Left ventricle myocardium inferior (tissue), 1 donor: ENCODE measurements at places on chromosomes 6 and 20.

GRCh38 chr6:130190701-130191690 is 31.8 kb downstream of the SAMD3 start:
- no peak for DNase-seq

DNA sequence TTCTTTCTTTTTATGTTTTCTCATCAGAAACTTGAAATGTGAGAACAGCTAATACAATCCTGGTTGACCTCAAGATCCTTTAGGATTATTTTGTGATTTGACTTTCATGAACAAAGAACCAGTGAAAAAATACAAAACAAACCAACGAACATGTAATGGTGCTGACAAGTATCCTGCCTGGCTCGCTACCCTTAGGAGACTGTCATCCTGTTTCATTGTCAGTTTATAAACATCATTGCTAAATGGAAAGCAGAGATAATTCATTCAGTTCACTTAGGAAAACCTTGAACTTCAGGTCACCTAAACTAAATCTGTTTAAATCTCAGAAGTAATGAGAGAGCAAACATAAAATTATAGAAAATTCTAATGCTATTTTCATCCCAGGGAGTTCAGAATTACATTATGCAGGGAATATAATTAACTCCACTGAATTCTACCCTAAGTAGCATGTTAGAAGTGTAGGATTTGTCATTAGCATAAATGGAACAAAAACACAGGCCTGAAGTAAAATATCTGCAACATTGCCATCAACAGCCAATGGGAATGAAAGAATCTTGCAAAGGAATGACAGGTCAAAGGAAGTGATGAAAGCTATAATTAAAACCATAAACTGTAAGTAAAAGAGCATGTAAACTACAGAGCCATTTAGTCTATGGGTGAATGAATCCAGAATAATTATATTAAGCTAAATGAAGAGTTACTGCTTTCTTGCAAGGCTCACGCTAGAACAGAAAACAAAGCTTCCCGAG is 401.2 kb upstream of the MANEA start:
- DNase-seq, result no peak

- no peak for DNase-seq
These were observed 39.4 kb downstream of the TRAF3IP2 start for GRCh38 chr6:111566222-111566734.

DNA sequence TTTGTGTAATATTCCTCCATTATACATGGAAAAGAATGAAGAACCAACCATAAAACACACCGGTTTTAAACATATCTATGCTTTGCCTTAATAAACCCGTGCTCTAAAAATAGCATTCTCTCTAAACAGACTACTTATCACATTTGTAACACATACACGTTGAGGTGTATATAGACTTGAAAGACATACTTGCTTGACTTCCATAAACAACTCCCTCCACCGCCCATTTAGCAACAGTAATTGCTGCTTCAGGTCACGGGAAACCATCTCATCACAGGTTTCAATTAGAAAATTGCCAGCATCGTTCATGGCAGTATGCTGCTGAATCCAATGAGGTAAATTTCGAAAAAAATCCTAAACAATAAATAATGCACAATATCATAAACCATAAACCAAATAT is 174.0 kb downstream of the SYNE1 start:
- DNase-seq, result no peak

DNA sequence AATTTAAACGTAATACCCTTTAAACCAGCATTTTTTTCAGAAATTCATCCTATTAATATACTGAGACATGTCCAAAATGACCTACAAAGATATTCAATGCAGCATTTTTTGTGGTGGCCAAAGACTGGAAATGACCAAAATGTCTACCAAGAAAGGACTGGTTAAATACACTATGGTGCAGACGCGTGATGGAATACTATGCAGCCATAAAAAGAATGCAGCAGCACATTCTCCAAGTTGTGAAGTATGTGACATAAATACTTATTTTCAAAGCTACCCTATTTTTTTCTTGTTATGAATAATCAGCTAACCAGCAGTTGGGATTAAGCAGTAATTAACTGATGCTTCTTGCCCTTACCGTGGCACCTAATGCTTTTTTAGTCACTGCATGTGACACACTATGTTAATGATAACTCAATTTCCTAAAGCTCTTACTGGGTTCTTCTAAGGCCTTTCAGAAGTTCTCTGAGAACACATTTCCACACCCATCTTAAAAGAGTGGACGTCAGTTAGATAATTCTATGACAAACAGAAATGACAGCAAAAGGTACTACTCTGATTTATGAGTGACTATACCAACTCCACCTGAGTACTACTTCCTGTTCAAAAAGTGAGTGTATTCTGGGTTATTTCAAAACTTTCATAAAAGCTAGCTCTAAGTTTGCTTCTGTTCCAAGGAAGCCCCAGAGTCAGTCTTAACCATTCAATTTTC is 24.9 kb downstream of the TTI1 start:
- DNase-seq, result no peak

- no peak for DNase-seq
These were observed 51.1 kb downstream of the MYLIP start for GRCh38 chr6:16179970-16180431.
